ENCODE measurements at places on chromosomes 7 and 10.

- DNase-seq, result no peak
Measured at GRCh38 chr10:47020471-47020870, 109.2 kb downstream of the PTPN20 start.

- DNase-seq, result no peak
Measured at GRCh38 chr7:98930921-98931320, 52.6 kb downstream of the TRRAP start.

DNA sequence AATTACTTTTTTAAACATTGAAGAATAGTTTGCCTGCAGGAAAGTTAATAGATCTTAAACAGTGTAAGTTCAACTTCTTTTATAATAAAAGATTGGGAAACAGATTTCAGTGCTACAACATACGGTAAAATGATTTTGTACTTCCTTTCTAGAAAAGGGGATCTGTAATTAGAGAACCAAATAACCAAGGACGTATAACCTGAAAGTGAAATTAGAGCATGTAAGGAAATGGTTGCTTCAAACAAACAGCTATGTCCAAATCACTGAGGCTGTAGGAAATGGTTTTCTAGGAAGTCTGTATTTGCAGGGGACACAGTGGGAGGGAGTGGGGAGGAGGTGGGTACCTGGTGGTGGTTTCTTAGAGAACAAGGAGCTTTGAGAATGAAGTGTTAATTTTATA is 57.9 kb upstream of the EXOC6 start:
- DNase-seq, result no peak

- no peak for DNase-seq
Measured at GRCh38 chr7:2248984-2249694, 7.1 kb downstream of the NUDT1 start.

GRCh38 chr7:81064426-81064825 is 145.6 kb upstream of the SEMA3C start:
- no peak for DNase-seq

DNA sequence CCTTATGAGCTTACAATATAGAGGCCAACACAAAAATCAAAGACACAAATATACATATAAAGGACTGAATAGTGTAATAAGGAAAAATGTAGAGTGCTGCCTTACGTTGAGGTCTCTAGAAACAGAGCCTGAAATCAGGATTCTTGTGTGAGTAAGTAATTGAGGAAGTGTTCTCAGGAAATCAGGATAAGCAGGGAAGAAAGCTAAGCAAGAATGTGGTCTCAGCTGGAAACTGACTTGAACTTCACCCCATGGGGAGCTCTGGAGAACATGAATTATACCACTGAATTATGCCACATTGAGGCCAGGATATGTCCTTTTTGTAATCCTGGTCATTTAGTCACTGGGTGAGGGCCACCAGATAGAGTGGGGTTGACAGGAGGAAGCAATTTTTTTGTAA is 191.9 kb downstream of the ETV1 start:
- no peak for DNase-seq

- no peak for DNase-seq
Measured at GRCh38 chr7:152120210-152120609, 94.7 kb downstream of the GALNT11 start.

Measured in NCI-H748 treated with DMSO at 0.1 percent for 48 hours (cell line).